Left cardiac atrium (tissue), 4 donors: ENCODE measurements at places on chromosomes 12 and 14. TPM values are rescaled to one million over a fixed set of nuclear protein-coding genes. Genes with fewer than 3 reads are reported as not detected.

GRCh38 chr14:100106250-100107112 is 41.3 kb downstream of the EVL start:
- no peak for DNase-seq

GRCh38 chr12:68838046-68838886 is 30.3 kb downstream of the MDM2 start:
- DNase-seq, result no peak

DNA sequence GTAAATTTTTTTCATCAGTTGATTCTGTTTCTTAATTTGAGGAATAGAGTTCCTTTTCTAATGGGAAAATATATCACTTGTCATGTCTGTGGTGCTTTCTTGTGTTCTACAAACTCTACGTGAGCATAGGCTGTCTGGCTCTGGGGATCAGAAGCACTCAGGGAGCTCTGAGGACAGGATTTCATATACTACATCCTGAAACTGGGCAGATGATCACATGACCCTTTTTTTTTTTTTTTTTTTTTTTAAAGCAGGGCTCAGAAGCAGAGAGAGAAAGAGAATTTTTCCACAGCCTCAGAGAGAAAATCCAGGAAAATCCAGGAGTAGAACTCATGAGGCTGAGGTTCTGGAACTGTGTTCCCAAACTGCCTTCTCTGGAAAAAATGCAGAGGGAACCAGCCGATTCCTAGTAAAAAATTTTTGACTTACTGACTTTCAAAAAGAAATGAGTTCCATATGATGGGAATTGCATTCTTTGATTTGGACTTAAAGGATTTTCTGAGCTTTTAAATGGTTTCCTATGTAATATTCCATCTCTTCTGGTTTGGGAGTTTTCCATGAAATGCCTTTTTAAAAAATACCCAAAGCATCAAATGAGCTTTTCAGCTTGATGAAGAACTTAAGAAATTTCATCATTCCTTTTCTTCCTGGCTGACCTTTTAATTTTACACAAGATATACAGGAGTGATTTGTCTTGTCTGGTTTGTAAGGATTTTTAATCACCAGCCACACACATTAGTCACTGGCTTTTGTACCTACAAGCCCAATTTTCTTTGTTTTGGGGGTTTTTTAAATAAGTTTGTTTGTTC is 183.1 kb upstream of the HIF1A start:
- no peak for DNase-seq

GRCh38 chr12:33575346-33575745 is 135.7 kb upstream of the SYT10 start:
- DNase-seq, result no peak

DNA sequence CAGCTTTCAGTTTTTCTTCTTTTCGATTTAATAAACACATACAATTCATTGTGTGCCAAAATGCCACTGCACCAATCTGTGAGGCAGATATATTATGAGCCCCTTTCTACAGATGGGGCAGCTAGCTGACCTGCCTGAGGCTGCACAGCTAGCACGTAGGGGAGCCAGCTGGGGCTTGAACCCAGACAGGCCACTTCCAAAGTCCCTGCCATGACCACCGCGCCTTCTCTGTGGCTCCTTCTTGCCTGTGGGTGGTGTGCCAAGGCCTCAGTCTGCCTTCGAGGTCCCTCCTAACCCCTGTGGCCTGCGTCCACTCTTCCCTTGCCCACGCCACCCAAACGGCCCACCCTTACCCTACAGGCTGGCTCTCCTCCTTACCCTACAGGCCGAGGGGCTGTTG is 16.2 kb downstream of the FAM222A start:
- DNase-seq, result peak; percentile 14

DNA sequence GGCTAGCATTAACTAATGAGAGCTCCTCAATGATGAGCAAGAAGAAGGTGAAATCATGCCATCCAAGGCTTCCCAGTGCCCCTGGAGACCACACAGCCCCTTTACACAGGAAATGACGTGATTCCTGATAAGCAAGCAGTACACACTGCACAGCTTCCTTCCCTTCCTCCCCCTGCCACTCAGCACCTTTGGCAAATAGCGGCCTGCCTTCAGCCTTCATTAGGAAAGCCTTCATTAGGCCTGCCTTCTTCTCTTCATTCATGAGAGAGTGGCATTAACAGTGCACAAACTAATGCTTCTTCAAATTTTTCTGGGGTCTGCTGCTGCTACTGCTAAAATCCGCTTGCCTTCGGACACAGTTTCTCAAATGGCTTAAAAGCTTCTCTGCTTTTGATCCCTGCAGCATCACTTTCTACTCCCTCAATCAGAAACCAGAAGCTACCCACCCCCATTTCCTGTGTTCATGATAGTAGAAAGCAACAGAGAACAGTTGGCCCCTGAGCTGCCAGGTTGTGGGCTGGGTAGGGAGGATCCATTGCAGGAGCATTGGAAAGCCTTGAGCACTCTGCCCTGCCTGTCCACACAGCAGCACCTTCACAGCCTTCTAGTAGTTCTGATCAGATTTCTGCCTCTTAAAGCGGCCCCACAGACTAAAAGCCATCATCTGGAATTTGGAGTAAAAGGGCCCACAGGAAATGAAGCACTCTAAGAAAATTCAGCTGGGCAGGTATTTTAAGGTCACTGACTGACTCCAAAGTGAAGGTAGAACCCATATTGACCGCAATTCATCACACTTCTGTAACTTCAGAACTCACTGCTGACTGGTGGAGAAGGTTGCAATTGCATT is 103.8 kb upstream of the ETV6 start:
- DNase-seq, result no peak

DNA sequence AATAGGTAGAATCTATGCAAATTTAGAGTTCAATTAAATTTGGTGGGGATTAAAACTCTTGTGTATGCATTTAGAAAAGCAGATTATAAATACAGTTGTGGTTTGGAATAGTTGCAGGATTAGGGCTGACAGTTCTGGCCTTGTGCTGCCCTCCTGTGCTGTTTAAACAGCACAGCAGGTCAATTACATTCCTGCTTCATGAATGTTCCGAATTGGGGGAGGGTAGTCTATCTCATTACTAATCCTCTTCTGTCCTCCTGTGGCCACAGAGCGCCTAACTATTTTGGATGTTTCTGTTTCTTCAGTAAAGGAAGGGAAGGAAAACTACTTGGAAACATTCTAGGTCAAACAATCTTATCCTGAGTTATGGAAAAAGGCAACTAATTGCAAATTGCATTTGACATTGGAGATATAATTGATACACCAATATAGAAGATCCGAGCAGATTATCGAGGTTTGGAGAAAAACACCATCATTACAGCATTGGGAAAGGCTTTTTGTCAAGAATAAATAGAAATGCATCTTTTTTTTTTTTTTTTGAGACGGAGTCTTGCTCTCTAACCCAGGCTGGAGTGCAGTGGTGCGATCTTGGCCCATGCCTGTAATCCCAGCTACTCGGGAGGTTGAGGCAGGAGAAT is 8.7 kb upstream of the GPR19 start:
- DNase-seq, result peak; percentile 56

Gene KIF26A
- 8.1 TPM for total RNA-seq

Gene JPH4
- total RNA-seq, result 0.68 TPM

Gene DPF3
- 18.9 TPM for total RNA-seq

Gene ETFBKMT
- total RNA-seq, result 4.6 TPM

Gene MFAP5
- total RNA-seq, result 64.8 TPM

Gene RNFT2
- total RNA-seq, result 3.1 TPM

Gene RERG
- 7.3 TPM for total RNA-seq

Gene SYNDIG1L
- total RNA-seq, result not detected

Gene HOXC11
- total RNA-seq, result not detected
